Occipital lobe (tissue), 3 donors: ENCODE measurements at places on chromosomes 5 and 9. TPM values are rescaled to one million over a fixed set of nuclear protein-coding genes. Genes with fewer than 3 reads are reported as not detected.

IFNA5 gene
- not detected for total RNA-seq

CSF2 gene
- total RNA-seq = not detected

LCN6 gene
- total RNA-seq = not detected

GRIA1 gene
- total RNA-seq = 229 TPM

SPAG8 gene
- total RNA-seq = 4.7 TPM

PFN3 gene
- total RNA-seq = not detected

ZNF608 gene
- 95.6 TPM for total RNA-seq

NR2F1 gene
- total RNA-seq = 121 TPM

PTGS1 gene
- total RNA-seq = 0.47 TPM

KCNV2 gene
- total RNA-seq = not detected

TERT gene
- total RNA-seq = not detected

ERCC6L2 gene
- 139 TPM for total RNA-seq

SLC2A6 gene
- total RNA-seq = 17.2 TPM

GABRA1 gene
- 18.2 TPM for total RNA-seq

GRXCR2 gene
- total RNA-seq = not detected

CENPK gene
- 8.1 TPM for total RNA-seq

PCDHGA9 gene
- 11.9 TPM for total RNA-seq

OBP2B gene
- total RNA-seq = not detected

ACSL6 gene
- 32.9 TPM for total RNA-seq

SLC6A3 gene
- not detected for total RNA-seq

PCDHA10 gene
- 20.3 TPM for total RNA-seq

GKAP1 gene
- total RNA-seq = 10.9 TPM

IFNB1 gene
- total RNA-seq = not detected

ADAMTSL2 gene
- 3.3 TPM for total RNA-seq
